ENCODE measurements at places on chromosomes 4 and X.

DNA sequence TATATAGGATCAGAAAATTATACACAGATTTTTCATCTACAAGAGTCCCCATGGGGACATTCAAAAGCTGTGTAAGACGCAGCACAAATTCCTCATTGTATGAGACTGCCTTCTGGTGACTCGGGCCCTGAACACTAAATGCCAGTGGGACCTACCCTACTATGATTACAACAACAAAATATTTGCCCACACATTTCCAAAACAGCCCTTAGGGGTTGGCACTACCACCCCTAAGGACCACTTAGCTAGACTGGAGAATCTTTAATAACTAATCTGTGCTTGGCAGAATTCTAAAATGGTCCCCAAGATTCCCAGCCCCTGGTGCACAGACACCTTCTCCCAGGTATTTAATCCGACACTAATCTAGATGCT lies 29.1 kb downstream of the UCHL1 start:
- no peak for DNase-seq

GRCh38 chr4:86894455-86894854 lies 2.2 kb upstream of the C4orf36 start:
- no peak for DNase-seq

DNA sequence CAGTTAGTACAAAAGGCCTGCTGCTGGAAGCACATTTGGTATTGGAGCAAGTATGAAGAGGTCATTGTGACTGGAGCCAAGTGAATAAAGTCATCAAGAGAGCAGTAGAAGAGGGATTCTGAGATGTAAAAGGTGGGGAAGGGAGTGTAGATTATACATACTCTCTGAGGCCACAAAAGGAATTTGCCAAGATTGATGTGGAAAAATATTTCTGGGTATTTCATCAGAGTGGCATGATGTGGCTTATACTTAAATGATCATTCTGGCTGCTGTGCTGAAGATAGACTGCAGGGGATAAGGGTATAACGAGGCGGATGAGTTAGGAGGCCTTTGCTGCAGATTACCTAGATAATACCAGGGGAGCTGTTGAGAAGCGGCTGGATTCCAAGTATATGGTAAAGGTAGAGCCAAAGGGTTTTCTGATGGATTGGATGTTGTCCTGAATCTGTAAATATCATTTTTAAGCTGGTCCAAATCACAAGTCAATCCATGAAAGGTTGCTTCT lies 231.8 kb upstream of the AGA start:
- no peak for DNase-seq

- DNase-seq: no peak
Observed at GRCh38 chr4:188821500-188821899, 682.3 kb downstream of the TRIML1 start.

- DNase-seq: peak; percentile 28
Observed at GRCh38 chr4:159097785-159098184, 5.1 kb upstream of the RAPGEF2 start.

DNA sequence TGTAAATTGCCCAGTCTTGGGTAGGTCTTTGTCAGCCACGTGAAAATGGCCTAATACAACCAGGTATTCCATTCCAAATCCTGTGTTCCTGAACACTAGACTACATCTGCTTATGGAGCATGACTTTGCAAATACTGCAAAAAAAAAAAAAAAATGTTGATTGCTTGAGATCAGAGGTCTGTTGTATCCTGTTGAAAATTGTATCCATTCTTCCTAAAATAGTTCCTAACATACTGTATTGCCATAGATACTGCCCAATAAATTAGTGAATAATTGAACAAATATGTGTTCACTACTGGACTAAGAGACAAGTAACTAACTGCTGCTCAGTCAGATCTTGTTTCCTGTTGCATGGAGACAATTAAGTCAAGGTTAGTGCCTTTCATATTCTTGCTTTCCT lies 164.3 kb upstream of the PABPC4L start:
- DNase-seq: no peak

- DNase-seq: peak; percentile 70
Observed at GRCh38 chr4:167234316-167234881, at the start of gene SPOCK3. Gene SPOCK3 (minus strand): TSS chr4:167234494.
